Activated T-helper 1 cell treated with anti-CD3 and anti-CD28 coated beads, Interleukin-2, amount 50 U/mL, for 16 hours (primary cell): ENCODE measurements at places on chromosomes 6 and 20.

GRCh38 chr20:59835448-59836395 lies 97.7 kb downstream of the SYCP2 start:
- no peak for DNase-seq

- no peak for DNase-seq
Measured at GRCh38 chr6:46052479-46052878, 36.8 kb upstream of the CLIC5 start.

- DNase-seq, result no peak
Measured at GRCh38 chr6:52497652-52498408, 77.7 kb downstream of the EFHC1 start.

GRCh38 chr6:47258724-47259347 lies 50.9 kb downstream of the TNFRSF21 start:
- no peak for DNase-seq

GRCh38 chr20:60904730-60905129 lies 347.3 kb upstream of the CDH4 start:
- no peak for DNase-seq

- DNase-seq, result no peak
Measured at GRCh38 chr6:13395272-13396237, 67.2 kb upstream of the TBC1D7 start.

GRCh38 chr6:397056-397455 lies 5.5 kb downstream of the IRF4 start:
- DNase-seq, result no peak

GRCh38 chr20:46695892-46696291 lies 6.6 kb upstream of the TP53RK start:
- DNase-seq, result no peak

GRCh38 chr20:52139986-52140385 lies 51.6 kb downstream of the ZFP64 start:
- DNase-seq, result no peak

DNA sequence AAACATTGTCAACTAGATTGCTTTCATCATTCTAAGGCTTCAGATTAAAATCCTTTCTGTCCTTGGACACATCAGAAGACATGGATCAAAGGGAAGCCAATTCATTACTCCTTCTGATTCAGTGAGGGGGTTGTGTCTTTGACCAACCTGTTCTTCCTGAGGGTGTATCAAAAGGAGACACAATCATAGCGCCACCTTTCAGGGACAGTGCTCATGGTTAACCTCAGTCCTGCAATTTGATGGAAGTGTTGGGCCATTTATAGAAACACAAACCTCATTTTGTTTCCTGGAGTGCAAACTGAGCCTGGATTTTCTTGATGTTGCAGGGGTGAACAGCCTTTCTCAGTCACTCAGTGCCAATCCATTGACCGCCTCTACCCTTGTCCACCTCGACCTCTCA lies 163.9 kb upstream of the SCGN start:
- no peak for DNase-seq

- DNase-seq, result no peak
Measured at GRCh38 chr20:50014570-50015562, 32.1 kb downstream of the SNAI1 start.

- DNase-seq, result no peak
Measured at GRCh38 chr6:167668019-167668753, 158.5 kb upstream of the AFDN start.

DNA sequence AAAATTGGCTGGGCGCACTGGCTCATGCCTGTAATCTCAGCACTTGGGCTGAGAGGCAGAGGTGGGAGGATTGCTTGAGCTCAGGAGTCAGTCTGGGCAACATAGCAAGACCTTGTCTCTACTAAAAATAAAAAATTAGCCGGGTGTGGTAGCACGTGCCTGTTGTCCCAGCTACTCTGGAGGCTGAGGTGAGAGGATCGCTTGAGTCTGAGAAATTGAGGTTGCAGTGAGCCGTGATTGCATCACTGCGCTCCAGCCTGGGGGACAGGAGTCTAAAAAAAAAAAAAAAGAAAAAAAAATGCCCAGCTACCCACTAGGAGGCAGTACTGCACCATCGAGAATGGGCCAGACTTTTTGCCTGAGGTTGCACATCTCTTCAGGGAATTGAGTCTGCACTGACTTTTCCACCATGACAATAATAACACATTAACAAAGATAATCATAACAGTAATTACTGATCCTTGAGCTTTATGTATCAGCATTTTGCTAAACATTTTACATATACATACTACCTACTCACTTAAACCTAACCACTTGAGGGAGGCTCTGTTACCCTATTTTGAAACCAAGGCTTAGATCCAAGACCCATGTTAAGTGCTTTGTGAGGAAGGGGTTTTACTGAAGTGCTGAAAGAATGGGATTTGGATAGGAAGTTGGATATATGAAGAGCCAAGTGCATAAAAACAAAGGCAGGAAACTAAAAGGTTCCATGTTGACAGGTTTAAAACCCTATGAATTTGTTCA lies 21.0 kb downstream of the SRSF3 start:
- no peak for DNase-seq

DNA sequence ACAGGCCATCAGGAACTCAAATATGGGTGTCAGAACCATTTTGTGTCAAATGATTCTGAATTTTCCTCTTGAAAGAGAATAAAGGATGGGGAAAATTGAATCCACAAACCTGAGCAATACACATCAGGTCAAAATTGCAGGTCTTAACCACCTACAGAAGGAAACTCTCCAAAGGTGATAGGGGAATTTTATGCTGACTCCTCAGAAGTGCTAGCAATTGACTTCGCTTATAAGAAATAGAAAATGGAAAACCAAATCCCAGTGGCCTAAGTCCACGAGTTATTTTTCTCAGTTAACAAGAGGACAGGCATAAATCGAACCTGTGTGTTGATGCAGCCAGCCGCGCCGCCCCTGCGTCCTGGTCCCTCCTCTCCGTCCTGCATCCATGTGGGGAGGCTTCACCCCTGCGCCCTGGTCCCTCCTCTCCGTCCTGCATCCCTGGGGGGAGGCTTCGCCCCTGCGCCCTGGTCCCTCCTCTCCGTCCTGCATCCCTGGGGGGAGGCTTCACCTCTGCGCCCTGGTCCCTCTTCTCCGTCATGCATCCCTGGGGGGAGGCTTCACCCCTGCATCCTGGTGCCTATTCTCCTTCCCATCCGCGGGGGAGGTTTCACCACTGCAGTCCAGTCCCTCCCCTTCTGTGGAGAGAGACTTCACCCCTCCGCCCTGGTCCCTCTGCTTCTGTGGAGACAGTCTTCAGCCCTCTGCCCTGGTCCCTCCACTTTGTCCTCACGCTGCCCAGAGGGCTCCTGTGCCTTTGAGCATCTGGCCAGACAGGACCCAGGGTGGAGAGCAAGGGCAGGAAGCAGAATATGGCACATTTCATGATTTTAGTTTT lies 230.3 kb downstream of the SMOC2 start:
- DNase-seq, result no peak

DNA sequence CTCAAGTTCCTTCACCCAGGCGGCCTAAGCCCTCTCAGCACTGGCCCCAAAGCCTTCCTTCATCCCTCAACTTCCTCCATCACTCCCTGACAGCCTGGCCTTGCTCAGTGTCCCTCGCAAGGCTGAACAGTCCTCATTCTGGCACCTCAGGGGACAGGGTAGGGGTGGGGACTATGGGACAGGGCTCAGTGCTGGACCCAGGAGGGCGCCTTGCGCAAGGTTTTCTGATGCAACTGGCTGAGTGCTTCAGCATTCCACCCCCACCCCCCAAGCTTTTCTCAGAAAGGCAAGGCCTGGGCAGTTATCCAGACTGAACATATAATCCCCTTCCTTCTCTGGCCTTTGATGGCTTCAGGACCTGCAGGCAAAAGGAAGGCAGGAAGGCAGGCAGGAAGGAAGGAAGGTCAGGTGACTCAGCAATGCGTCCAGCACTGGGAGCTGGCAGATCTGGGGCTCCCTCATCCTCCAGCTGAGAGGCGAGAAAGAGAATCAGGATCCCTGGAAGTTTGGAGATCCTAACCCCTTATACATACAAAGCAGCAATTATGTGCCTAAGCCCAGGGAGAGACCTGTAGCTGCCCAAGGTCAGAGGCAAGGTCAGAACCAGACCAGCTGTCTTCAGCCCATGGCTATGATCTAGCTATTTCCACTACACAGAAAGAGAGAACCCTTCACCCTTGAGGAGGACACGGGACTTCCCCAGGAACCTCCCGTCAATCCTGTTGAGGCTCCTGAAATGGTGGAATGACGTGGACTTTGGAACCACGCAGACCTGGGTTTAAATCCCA lies 8.6 kb upstream of the TRIB3 start:
- no peak for DNase-seq
